Naive thymus-derived CD8-positive, alpha-beta T cell (primary cell): ENCODE measurements at places on chromosomes 3 and 15. TPM values are rescaled to one million over a fixed set of nuclear protein-coding genes. Genes with fewer than 3 reads are reported as not detected.

DNA sequence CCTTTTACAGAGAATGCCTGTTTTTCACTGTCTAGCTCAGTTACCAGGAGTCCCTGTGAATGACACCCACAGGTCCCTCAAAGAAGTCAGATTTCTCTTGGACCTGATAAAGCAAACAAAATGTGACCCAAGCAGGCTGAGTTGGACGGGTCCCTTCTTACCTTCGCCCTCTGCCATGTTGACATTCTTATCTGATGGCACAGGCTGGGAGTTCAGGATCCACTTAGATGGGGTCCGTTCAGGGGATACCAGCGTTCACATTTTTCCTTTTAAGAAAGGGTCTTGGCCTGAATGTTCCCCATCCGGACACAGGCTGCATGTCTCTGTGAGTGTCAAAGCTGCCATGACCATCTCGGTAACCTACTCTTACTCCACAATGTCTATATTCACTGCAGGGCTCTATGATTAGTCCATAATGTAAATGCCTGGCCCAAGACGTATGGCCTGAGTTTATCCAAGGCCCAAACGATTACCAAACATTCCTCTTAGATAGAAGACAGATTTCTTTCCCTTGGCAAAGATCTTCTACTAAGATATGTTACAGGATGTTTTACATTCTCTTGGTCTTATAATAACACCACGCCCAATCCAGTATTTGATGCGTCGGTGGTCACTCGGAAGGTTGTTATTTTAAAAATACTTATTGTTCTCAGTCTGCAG, 179.1 kb downstream of the THSD4 start:
- DNase-seq: no peak

The HIGD2B gene
- total RNA-seq: 0.47 TPM

DNA sequence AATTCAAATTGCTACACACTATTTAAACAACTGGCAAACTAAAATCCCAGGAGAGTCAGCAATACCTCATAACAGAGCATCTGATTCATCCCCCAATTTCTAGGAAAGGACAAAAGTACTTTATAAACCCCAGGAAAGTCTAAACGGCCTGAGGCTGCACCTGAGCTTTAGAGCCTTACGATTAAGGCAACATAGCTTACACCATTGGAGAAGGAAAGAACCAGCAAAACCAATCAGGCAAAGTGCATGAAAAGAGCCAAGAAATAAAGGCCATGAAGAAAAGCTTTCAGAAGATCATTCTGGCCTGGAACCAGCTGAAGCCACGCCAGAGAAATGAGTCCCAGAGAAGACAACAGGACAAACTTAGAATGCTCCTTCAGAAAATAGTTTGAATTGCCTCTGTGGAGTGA, 48.1 kb downstream of the PTPN9 start:
- DNase-seq: no peak

GRCh38 chr15:90056529-90056928, 45.7 kb downstream of the IDH2 start:
- no peak for DNase-seq

GRCh38 chr3:121836064-121836463, 1.1 kb downstream of the EAF2 start:
- DNase-seq: no peak

GRCh38 chr3:44892689-44893088, 18.3 kb downstream of the TGM4 start:
- DNase-seq: no peak

DNA sequence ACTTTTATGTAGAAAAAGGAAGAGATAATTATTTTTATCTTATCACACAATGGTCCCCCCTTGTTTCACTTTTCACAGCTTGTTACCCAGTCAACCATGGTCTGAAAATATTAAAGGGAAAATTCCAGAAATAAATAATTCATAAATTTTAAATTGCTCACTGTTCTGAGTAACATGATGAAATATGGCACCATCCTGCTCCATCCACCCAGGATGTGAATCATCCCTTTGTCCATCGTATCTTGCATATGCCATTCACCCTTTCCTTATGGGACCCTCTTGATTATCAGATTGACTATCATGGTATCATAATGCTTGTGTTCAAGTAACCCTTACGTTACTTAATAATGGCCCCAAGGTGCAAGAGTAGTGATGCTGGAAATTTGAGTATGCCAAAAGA, 43.7 kb downstream of the ANKRD28 start:
- no peak for DNase-seq

GRCh38 chr3:108328821-108329486, 32.6 kb downstream of the HHLA2 start:
- no peak for DNase-seq
